ENCODE measurements at places on chromosomes 16 and 17. TPM values are rescaled to one million over a fixed set of nuclear protein-coding genes. Genes with fewer than 3 reads are reported as not detected.
A peak's percentile ranks its signal among the peaks of the same experiment; 100 is the strongest.

DNA sequence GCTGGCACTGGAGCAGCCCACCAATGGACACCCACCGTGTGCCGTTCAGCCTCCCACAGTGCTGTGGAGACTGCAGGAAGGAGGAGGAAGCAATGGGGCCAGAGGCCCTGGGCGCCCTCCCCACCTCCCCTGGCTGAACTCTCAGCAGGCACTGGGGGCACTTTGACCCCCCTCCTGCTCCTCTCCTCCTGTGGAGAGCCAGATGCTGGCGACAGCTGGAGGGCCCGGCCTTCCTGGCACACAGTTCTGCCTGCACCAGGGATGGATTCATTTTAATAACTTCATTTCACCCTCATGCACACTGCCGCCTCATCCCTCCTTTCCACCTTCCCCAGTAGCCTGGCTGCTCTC lies 6.0 kb downstream of the NXPH3 start:
- DNase-seq, result no peak

GRCh38 chr16:56807011-56807675 lies 57.9 kb upstream of the SLC12A3 start:
- DNase-seq, result peak; percentile 39

- no peak for DNase-seq
Observed at GRCh38 chr16:73482310-73482709, 434.4 kb upstream of the ZFHX3 start.

- DNase-seq, result peak; percentile 79
Observed at GRCh38 chr16:14070877-14071575, at the start of gene MRTFB. MRTFB (plus strand) TSS chr16:14071319; CDS start chr16:14140607, 69,288 bp downstream.

DNA sequence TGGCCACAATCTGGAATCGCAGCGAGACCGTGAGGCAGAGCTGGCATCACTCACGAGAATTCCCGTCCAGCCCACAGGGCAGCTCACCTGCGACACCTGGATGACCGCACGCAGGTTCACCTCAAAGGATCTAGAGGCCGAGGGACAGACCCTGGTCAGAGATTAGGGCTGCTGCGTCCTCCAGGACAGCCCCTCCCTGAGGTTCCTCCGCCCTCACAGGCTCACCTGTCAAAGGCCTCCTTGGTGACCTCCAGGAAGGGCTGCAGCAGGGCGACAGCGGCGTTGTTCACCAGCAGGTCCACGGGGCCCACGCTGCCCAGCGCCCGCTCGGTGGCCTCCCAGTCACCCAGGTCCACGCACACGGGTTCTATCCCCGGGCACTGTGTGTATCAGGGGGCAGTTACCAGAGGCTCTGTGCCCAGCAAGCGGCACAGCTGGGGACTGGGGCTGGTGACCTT lies 834 bp downstream of the DCXR start:
- DNase-seq, result no peak

DNA sequence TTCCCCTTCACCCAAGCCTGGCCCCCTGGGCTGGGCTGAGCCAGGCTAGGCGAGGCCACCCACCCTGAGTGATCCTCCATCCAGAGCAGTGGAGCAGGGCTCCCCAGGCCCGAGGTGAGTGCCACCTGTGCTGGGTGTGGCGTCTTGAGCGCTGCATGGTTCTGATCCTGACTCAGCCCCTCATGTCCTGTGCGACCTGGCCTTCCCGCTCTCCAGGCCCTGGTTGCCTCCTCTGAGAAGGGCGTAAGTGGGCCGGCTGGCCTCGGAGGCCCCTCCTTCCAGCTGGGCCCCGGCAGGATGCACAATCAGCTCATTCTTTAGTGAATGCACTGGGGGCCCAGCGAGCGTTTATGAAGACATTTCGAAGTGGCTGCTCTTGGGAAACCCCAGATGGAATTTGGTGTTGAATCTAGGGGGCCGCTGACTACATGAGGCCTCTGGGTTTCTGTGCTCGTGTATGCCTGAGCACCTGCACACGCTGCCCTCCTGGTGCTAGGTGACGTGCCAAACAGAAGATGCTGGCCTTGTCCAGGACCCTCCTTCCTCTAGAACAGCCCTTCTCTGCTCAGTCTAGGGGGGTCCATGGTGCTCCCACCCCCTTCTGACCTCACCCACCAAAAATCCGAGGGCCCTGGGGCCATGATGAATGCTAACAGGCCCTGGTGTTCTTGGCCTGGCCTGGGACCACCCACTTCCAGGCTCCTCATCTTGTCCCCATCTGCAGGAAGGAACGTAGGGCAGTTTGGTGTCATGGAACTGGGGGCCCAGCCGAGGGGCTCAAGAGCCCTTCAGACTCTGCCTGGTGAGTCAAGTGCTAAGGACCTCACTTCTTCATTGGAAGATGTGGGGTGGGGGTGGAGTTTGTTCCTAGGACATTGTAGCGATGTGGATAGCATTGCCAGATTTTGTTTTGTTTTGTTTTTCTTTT lies 3.6 kb upstream of the TMEM92 start:
- DNase-seq, result no peak

The DRC3 gene
- 0.03 TPM for total RNA-seq

GRCh38 chr17:81486199-81486810 lies 26.3 kb downstream of the ACTG1 start:
- DNase-seq, result no peak

GRCh38 chr17:50642071-50642721 lies 7.5 kb downstream of the ABCC3 start:
- DNase-seq, result no peak

- no peak for DNase-seq
Observed at GRCh38 chr16:84047626-84048025, 5.0 kb upstream of the SLC38A8 start.

DNA sequence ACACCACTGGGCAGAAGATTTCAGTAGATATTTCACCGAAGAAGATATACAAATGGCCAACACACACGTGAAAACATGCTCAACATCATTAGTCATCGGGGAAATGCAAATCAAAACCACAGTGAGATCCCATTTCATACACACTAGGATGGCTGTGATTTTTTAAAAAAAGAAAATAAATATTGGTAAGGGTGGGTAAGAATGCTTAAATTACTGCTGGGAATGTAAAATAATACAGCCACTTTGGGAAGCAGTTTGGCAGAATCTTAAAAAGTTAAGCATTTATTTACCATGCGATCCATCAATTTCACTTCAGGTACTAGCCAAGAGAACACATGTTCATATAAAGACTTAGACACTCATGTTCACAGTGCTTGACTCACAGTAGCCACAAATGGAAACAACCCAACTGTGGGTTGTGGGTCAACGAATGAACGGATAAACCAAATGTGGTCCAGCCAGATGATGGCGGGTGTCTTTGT lies 6.5 kb upstream of the C16orf74 start:
- DNase-seq, result peak; percentile 58

- DNase-seq, result no peak
Observed at GRCh38 chr17:81188491-81188840, 22.4 kb upstream of the AATK start.

The TBC1D3G gene
- not detected for total RNA-seq

- DNase-seq, result peak; percentile 78
Observed at GRCh38 chr16:57802341-57803133, at the start of gene KIFC3. KIFC3 (minus strand) TSS chr16:57802491; CDS start chr16:57798243, 4,248 bp downstream.

The ITGB3 gene
- total RNA-seq, result 138 TPM

DNA sequence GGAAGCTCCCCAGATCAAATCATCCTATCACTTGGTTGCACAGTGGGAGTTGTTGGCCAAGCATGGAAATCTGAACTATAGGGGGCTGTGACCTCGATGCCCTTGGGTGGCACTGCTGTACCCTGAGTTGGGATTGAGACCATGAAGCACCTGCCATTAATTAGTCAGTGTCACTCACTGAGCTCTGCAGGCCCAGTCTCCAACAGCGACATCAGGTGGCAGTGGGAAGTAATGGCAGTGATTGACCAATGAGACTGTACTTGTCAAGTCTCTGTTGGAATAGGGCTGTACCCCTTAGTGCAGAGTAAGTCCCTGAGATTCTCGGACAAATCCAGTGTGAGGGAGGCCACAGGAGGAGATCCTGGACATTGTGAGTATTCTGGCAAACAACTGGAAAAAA lies 118.0 kb upstream of the RPL38 start:
- no peak for DNase-seq

- DNase-seq, result no peak
Observed at GRCh38 chr17:15966183-15966878, 21.4 kb downstream of the ADORA2B start.

The PIRT gene
- total RNA-seq, result not detected

DNA sequence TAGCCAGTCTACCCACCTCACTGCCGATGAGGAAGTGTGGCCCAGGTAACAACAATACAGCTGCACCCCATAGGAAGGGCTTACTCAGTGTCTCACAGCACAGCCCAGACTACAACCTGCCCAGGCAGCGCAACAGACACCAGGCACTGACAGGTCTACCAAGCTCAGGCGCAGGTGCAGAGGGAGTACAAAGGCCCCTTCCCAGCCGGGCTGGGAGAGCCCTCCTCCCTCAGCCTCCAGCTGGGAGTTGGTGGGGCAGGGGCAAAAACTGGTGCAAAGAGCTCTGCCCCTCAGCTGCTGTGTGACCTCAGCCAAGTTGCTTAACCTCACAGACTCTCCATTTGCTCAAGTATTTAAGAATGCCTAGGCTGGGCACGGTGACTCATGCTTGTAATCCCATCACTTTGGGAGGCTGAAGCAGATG lies 112.6 kb upstream of the LHX1 start:
- DNase-seq, result no peak

The HAPSTR1 gene
- 37.4 TPM for total RNA-seq

The CACNG4 gene
- not detected for total RNA-seq

- DNase-seq, result no peak
Observed at GRCh38 chr16:30381291-30382041, 895 bp downstream of the SEPTIN1 start.

DNA sequence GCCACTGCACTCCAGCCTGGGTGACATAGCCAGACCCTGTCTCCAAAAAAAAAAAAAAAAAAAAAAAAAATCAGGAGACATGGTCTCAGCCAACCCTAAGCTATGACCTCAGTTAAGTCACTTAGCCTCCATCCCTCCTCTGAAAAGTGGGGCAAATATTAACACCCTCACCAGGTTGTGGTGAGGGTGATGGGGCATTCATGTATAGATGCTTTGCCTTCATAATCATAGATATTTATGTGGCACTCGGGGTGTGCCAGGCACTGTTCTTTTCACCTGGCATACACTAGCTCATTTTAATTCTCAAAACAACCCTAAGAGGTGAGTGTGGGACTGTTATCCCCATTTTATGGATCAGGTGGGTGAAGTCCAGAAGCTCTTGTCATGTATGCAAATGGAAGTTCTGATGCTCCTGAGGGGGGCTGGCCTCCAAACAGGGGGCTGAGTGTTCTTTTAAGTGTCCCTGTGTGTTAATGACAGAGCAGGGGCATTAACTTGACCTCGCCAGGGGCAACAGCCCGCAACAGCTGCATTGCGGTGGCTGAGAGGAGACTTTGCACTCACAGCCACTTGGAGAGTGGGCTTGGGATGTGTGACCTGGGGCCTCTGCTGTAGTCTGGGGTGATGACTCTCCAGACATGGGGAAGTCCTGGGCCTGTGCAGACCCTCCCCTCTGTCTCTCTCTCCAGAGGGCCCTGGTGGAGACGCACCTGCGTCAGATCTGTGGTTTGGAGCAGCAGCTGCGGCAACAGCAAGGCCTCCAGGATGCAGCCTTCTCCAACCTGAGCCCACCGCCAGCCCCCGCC lies 4.1 kb downstream of the TBKBP1 start:
- DNase-seq, result no peak

The MAPT gene
- total RNA-seq, result 0.95 TPM

- no peak for DNase-seq
Observed at GRCh38 chr16:13098536-13098935, 197.1 kb downstream of the SHISA9 start.

The CACNG3 gene
- total RNA-seq, result not detected

The MYOCD gene
- total RNA-seq, result 1.4 TPM

GRCh38 chr17:42106009-42106408 lies 6.5 kb downstream of the DHX58 start:
- no peak for DNase-seq

GRCh38 chr17:42340691-42341127 lies 47.5 kb downstream of the STAT3 start:
- no peak for DNase-seq

DNA sequence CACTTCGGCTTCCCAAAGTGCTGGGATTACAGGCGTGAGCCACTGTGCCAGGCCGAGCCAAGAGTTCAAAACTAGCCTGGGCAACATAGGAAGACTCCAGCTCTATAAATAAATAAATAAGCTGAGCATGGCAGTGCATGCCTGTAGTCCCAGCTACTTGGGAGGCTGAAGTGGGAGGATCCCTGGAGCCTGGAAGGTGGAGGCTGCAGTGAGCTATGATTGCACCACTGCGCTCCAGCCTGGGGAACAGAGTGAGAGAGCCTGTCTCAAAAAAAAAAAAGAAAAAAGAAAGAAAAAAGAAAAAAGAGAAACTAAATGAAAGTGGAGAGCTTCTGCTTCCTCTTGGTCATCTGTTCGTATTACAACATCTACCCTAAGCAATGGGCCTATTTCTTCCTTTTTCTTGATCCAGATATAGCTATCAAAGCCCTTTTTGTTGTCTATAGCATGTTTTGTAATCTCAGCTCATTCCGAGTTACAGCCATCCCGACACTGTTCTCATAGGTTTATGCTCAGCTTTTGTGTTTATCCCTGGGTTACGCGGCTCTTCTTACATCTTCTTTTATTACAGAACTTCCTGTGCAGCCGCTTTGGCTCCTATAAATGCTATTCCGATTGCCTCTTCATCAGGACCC lies 14.1 kb upstream of the MAPK3 start:
- DNase-seq, result no peak

DNA sequence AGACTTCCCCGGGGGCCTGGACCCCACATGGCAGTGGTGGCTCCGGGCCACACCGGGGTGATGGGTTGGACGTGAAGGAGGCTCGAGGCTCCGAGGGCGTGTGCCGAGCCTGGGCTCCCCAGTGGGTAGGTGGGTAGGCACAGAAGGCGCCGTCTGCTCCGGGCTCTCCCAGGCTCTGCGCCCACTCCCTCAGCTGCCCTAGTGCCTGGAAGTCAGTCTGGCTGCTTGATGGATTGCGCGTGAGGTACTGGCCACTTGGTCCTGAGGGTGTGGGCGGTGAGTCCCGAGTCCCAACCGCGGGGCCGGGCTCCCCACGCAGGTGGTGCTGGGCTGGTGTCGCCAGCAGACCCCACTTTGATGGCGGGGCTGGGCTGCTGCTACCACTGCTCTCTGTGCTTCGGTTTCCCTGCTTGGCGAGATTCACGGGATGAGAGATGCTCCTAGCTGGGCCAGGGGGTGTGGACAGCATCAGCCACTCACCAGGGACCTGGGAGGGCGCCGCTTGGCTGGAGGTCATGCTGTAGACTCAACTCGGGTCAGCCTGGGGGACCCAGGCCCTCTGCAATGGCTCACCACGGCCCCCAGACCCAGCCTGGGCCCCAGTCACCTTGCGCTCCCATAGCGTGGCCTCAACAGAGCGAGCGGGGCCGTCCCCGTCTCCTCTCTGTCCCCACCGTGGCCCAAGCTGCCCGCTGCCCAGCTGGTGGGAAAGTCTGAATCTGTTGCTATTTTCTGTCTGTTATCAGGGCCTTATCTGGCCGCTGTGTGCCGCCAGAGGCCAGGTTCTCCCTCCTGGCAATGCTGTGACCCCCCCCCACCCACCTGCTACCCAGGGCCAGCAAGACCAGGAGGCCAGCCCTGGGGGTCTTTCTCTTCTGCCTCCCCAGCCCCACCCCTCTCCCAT lies 26.1 kb downstream of the ZFPM1 start:
- no peak for DNase-seq

The GAS2L2 gene
- total RNA-seq, result not detected

The CLEC10A gene
- not detected for total RNA-seq

- DNase-seq, result no peak
Observed at GRCh38 chr17:27620721-27621120, 10.3 kb upstream of the LGALS9 start.

GRCh38 chr17:40404003-40404402 lies 13.7 kb downstream of the TOP2A start:
- DNase-seq, result no peak

The STAC2 gene
- total RNA-seq, result not detected

Measured in Caki2 (cell line).